Effector memory CD8-positive, alpha-beta T cell (primary cell): ENCODE measurements at places on chromosomes 7 and 10.

- no peak overlapping the region for H3K4me3 ChIP-seq
- no peak overlapping the region for H3K27ac ChIP-seq
- no peaks in the 10 kb centered on the region for H3K36me3 ChIP-seq
- no peaks in the 10 kb centered on the region for H3K27me3 ChIP-seq
- DNase-seq: no peak
- no peaks in the 10 kb centered on the region for H3K4me1 ChIP-seq
Observed at GRCh38 chr10:60806921-60807320, 28.6 kb downstream of the CDK1 start.

DNA sequence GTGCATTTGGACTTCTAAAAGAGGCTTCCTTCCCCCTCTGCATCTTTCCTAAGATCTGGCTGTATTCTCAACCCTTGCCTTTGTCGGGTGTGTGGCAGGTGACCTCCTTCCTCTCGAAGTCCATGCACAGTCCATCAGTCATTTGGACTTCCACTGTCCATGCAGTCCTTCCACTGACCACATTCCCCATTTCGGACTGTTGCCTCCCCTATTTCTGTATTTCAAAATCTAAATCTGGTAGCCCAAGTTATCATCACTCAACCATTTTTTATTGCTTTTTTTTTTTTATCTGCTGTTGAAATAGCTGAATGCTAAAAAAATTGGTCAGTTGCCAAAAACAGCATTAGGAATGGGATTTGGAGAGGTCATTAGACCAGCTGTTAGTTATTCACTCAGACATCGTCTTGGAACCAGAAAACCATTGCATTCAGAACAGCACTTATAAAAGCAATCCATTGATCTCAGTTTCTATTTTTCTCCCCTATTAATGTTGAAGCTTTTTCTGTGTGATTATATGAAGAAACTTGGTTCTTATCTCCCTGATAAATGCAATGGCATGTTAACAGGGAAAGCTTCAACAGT lies 575.6 kb downstream of the KIF20B start:
- H3K4me1 ChIP-seq: no peaks in the 10 kb centered on the region
- no peak for DNase-seq
- no peak overlapping the region for H3K27ac ChIP-seq
- H3K36me3 ChIP-seq: no peaks in the 10 kb centered on the region

- H3K4me1 ChIP-seq: no peaks in the 10 kb centered on the region
- no peak for DNase-seq
- no peak overlapping the region for H3K27ac ChIP-seq
- H3K4me3 ChIP-seq: no peak overlapping the region
- no peaks in the 10 kb centered on the region for H3K36me3 ChIP-seq
Observed at GRCh38 chr10:26169466-26169865, 47.1 kb upstream of the GAD2 start.

- no peaks in the 10 kb centered on the region for H3K36me3 ChIP-seq
- no peak overlapping the region for H3K4me3 ChIP-seq
- no peak for DNase-seq
Observed at GRCh38 chr7:123782071-123782798, 33.4 kb upstream of the WASL start.

DNA sequence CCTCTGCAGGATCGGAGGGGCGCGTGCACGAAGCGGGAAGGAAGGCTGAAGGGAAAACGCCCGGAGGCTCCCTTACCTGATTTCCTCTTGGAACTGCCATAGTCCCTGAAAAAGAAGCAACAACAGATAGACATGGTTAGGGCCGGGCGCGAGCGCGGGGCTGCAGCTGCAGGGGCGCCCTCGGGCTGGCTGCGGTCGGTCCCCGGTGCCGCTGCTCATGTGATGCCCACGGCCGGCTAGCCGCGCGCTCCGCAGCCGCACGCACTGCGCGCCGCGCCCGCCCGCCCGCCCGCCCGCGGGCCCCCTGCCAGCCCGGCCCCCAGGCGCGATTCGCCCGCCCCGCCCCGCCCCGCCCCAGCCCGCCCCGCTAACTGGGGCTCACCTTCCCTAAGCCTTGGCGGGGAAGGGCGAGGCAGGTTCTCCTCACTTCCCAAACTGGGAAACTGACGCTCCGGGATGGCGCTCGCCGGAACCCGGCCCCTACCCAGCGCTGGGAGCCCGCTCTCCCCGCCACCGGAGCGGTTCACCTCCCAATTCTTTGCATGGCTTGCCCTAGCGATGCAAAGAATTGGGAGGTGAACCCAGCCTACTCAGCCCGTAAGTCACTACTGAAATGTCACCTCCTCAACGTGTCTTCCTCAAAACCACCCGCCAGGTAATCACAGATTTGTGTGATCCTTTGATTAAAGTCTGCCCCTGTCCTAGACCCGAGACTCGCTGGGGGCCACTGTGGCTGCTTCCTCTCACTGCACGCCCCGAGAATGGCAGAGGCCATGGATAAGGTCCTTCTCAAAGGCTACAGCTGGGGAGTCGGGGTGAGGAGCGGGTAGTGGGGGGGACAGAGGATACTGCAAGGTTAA lies 162.2 kb downstream of the SH3PXD2A start:
- H3K36me3 ChIP-seq: peaks cover 6% of the 10 kb centered on the region

- H3K4me1 ChIP-seq: peaks cover 26% of the 10 kb centered on the region
- H3K27ac ChIP-seq: peak overlapping the region; percentile 93
- H3K4me3 ChIP-seq: peak overlapping the region; percentile 86
- no peak for DNase-seq
- H3K36me3 ChIP-seq: peaks cover 33% of the 10 kb centered on the region
- H3K27me3 ChIP-seq: no peaks in the 10 kb centered on the region
Observed at GRCh38 chr10:22715290-22715625, 880 bp upstream of the PIP4K2A start.

- no peaks in the 10 kb centered on the region for H3K27me3 ChIP-seq
- no peak for DNase-seq
- H3K4me3 ChIP-seq: no peak overlapping the region
- no peaks in the 10 kb centered on the region for H3K36me3 ChIP-seq
- no peak overlapping the region for H3K27ac ChIP-seq
Observed at GRCh38 chr7:14793151-14793550, 109.4 kb downstream of the DGKB start.

DNA sequence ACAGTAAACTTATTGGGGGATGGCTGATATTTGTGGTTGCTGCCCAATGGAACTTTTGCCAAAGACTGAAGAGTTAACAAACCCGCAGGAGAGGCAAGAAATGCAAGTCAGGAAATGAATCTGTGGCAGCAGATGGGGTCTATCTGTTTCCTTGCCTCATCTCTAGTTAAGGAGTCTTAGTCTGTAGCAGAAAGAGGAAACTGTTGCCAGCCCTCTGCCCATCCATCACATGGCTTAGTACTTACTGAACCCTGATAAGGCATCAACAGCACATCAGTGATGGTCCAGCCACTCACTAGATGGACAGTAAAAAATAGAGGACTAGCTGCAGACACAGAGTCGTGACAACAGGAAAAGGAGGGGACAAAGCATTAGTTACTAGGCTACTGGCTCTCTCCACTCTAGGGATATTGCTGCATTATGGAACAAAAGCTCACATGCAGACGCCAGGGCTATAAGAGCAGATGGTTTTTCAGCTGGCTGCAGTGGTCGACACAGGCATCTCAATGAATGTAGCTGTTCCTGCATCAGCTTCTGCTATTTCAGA lies 614.7 kb downstream of the PARD3 start:
- H3K27me3 ChIP-seq: peaks cover 7% of the 10 kb centered on the region
- no peaks in the 10 kb centered on the region for H3K36me3 ChIP-seq
- H3K4me1 ChIP-seq: no peaks in the 10 kb centered on the region
- no peak overlapping the region for H3K27ac ChIP-seq
- DNase-seq: no peak
